ENCODE measurements at places on chromosomes 1 and 21.

- DNase-seq = no peak
These were observed 77.4 kb downstream of the STUM start for GRCh38 chr1:226625832-226626576.

GRCh38 chr1:240772131-240772530 lies 160.2 kb upstream of the GREM2 start:
- no peak for DNase-seq

- no peak for DNase-seq
These were observed 48.5 kb downstream of the RGS7 start for GRCh38 chr1:241308471-241308870.

GRCh38 chr1:235093013-235093695 lies 35.5 kb downstream of the TOMM20 start:
- no peak for DNase-seq

DNA sequence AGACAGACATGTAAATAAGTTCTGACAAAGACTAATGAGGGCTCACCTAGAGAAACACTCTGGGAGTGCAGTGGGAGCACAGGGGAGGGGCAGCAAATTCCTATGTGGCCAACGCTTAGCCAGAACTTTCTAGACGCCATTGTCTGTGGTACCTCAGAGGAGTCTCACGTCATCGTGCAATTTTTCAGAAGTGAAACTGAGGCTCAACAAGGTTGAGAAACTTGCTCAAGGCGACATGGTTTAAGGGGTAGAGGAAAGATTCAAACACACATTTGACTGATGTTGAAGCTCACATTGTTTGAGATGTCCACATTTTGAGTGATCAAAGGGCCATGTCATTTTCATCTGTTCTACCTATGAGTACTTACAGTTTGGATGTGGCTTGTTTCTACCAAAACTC lies 152.6 kb upstream of the LMO4 start:
- DNase-seq = no peak

GRCh38 chr1:229105109-229105508 lies 165.8 kb upstream of the RAB4A start:
- DNase-seq = no peak

GRCh38 chr21:45534636-45535331 lies 7.5 kb downstream of the SLC19A1 start:
- no peak for DNase-seq

DNA sequence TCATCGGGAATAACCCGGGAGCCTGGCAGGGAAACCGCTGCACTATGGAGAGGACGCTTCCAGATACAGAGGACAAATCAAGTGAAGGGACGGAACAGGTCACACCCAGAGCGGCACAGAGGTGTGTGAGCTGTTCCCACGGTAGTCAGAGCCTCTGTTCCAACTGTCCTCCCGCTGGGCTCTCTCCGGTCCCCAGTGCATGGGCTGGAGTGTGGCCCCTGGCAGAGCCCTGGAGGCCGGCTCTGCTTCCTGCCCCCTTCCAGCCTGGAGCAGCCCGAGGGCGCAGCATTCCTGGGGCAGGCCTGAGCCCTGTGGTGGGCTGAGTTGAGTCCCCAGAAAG lies 11.9 kb upstream of the ZBTB21 start:
- DNase-seq = no peak

DNA sequence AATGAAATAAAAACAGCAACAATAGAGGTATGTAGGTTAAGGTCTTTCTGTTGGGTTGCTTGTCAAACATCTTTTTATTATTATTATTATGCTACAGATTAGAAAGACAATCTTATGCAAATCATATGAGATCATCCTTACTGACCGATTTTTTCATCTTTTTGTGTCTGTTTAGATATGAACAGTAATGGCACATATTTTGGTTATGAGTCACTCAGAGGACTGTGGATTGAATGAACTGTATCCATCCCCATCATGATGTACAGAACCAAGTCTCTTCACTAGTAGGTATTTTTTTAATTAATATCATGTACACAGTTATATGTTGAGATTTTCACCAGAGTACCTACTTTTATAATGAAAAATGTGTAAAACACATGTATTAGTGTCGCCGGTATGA lies 159.1 kb downstream of the CHRM3 start:
- no peak for DNase-seq

DNA sequence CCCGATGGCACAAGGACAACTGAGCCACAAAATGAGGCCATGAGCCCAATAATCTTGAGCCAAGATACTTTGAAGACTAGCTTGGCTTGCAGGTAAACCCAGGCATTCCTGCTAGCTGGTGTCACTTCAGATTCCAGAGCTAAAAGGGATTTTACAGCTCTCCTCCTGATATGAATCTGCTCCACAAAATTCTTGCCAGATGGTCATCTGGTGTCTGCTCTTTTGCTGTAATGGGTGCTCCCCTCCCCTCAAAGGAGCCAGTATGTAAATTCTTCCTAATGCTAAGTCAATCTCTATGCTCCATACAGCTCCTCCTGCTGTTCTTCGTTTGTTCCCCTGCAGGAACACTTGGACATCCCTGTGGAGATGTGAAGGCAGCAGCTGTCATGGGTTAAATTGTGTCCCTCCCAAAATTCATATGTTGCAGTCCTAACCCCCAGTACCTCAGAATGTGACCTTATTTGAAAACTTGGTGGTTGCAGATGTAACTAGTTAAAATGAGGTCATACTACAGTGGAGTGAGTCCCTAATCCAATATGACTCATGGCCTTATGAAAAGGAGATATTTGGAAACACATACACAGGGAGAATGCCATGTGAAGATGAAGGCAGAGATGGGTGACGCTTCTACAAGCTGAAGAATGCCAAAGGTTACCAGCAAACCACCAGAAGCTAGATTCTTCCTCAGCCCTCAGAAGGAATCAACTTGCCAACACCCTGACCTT lies 180.6 kb upstream of the PALMD start:
- no peak for DNase-seq

- DNase-seq = no peak
These were observed 3.4 kb upstream of the KIFAP3 start for GRCh38 chr1:170077926-170078325.

- DNase-seq = no peak
These were observed 265.7 kb upstream of the C1orf174 start for GRCh38 chr1:4165686-4166300.

DNA sequence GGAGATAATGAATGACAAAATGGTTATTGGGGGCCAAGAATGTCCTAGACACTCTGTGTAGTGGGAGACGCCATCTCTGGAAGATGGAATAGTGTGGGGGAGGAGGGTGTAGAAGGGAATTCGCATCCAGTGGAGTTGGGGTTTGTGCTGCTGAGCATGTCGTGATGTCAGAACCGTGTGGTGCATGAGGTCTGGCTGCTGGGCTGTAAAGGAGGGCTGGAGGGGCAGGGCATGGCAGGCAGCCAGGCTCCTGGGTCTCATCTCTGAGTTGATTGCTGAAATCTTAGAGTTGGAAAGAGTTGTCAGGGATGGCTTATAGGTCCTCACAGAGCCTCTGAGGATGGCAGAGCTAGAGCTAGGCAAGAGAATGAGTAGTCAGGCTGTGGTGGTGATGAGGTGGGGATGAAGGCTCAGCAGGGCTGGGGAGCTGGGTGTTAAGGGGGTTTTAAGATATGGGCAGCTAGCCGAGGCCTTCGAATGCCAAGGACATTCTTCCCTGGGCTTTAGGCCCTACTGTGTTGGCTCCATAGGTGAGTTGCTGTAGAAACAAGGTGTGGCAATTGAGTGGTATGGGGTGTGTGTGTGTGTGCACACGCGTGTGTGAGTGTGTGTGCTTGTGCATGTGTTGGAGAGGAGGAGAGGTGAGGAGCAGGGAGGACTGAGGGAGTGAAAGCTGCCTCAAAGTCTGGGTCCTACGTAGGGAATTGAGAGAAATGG lies 1.9 kb downstream of the PPFIA4 start:
- DNase-seq = no peak

DNA sequence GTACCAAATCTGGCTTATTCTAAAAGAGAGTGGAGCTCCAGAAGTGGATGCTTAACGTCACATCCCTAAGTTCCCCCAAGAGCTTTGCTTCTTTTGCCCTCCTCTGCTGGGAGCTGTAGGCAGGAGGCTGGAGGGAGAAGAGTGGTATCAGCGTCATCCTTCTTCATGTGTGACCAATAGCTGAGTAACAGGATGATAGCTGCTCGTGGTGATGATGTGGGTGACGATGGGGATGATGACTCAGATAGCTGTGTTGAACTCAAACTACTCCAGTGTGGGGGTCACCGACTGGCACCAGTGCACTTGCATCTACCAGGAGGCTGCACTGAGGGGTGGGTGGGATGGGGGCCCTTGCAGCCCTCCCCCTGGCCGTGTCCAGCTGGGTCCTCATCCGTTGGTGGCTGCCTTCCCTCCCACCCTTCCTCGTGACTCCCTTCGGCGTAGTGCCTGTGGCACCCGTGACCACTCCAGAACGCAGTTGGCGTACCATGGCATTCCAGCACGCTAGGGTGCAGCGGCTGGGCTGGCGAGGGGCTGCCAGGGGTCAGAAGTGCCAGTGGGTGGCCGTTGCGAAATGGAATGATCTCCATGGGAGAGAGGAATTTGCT lies 1.1 kb downstream of the IGFN1 start:
- no peak for DNase-seq

GRCh38 chr1:53693773-53694717 lies 44.9 kb downstream of the GLIS1 start:
- DNase-seq = no peak

- DNase-seq = no peak
These were observed 121.5 kb downstream of the CASZ1 start for GRCh38 chr1:10674700-10675609.
